ENCODE measurements at places on chromosomes 11 and 22.

DNA sequence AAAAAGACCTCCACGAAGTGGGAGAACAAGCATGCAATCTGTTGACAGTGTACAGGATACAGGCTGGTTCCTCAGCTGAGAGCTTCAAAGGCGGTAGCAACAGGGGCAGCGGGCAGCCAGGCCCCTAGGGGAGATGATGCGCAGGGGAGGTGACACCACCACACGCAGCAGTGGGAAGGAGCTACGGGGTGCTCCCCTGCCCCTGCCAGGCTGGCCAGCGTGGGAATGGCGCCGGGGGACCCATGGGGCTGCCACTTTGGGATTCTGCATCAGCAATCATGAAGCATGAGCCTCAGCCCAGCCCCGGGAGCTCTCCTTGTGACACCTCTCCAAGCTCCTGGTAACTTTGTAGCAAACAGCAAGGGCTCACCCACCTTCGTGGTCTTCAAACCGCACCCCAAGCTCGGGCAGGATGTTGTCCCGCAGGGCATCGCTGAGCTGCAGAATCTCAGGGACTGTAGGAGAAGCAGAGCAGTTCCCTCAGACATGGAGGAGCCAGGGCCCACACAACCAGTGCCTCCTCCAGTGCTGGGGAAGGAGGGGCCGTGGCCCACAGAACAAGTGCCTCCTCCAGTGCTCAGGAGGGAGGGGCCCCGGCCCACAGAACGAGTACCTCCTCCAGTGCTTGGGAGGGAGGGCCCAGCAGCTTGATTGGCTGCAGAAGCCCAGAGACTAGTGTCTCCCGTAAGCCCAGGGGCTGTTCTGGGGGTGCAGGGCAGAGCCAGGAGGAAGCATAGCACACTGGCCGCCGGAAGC lies 14.6 kb upstream of the NAP1L4 start:
- DNase-seq, result no peak

- DNase-seq, result no peak
Measured at GRCh38 chr11:69437001-69437875, 44.2 kb upstream of the LINC01488 start.

GRCh38 chr11:13859892-13860291 lies 102.6 kb upstream of the SPON1 start:
- no peak for DNase-seq

GRCh38 chr11:61539006-61539405 lies 30.5 kb downstream of the LRRC10B start:
- no peak for DNase-seq
